ENCODE measurements at places on chromosomes 2 and 18.

- DNase-seq, result no peak
Measured at GRCh38 chr2:199042660-199043379, 414.9 kb downstream of the SATB2 start.

GRCh38 chr2:106142683-106143082 lies 51.4 kb downstream of the UXS1 start:
- DNase-seq, result no peak

GRCh38 chr2:119112770-119113488 lies 45.6 kb downstream of the C1QL2 start:
- no peak for DNase-seq

GRCh38 chr18:39205565-39206195 lies 1640.1 kb upstream of the CELF4 start:
- no peak for DNase-seq

GRCh38 chr18:54626779-54627178 lies 35.7 kb downstream of the DYNAP start:
- no peak for DNase-seq

- no peak for DNase-seq
Measured at GRCh38 chr2:239555571-239555905, 154.7 kb upstream of the HDAC4 start.

DNA sequence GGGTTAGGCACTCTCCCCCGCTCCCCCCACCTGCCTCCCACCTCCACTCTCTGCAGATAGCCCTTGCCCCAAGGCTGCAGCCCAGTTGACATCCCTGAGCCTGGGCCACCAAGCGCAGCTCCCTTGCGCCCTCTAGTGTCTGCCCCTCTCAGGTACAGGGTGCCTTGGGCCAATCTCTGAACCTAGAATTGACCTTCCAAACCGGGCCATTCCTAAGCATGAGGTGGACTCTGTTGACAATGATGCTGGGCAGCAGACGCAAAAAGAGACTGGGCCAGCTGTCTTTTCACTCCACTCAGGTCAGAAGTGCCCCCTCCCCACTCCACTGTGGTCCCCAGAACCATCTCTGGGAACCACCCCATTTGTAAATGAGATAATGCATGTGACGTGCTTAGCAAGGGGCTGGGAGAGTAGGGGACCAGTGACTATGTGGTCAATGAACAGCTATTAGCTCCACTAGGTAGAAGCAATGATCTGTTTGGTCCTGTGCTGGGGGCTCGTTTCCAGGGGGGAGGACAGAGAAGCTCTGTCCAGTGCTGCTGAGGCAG lies 43.3 kb upstream of the PLB1 start:
- peak; percentile 68 for DNase-seq

- DNase-seq, result no peak
Measured at GRCh38 chr2:208172125-208172524, 8.7 kb upstream of the CRYGA start.

GRCh38 chr18:33937270-33937816 lies 287.4 kb downstream of the NOL4 start:
- DNase-seq, result no peak

- DNase-seq, result no peak
Measured at GRCh38 chr18:58967751-58968254, 103.1 kb downstream of the ZNF532 start.

GRCh38 chr2:201220102-201220570 lies 37.2 kb downstream of the CASP10 start:
- DNase-seq, result no peak

DNA sequence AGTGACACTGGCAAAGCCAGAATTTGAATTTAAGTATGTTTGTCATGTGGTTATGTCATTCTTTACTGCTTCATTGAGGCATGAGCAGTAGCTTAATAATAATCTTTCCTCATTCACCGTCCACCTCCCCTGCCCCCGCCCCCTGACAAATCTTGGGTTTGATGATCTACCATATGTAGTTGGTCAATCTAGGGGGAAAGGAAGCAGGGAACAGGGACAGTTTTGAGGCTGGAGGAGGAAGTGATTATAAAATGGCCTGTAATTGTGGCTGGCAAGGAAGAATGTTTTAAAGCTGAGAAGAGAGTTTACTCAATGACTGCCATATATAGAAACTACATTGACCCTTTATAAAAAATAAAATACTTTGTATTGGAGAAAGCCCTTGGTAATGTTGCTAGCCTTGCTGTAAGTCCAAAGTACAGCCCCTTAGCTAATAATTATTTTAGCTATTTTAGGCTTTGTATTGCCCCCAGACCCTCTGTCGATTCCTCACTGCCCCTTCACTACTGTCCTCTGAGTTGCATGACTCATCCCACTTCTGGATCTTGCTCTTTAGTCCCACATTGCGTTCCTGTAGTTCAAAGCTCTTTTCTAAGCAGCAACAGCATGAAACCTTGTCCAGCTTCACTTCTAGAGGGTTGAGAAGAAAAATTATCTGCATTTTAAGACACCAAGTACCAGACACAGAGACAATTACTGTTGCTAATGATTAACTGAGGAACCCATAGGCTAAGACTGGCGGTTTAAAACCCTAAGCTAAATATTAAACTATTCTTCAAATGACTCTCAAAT lies 38.4 kb downstream of the PELI1 start:
- DNase-seq, result no peak

GRCh38 chr2:69735686-69736085 lies 6.2 kb upstream of the ANXA4 start:
- no peak for DNase-seq

GRCh38 chr2:152693033-152693432 lies 24.2 kb downstream of the PRPF40A start:
- no peak for DNase-seq

GRCh38 chr2:59425247-59425646 lies 1128.2 kb downstream of the BCL11A start:
- no peak for DNase-seq
